ENCODE measurements at places on chromosomes 6 and 20. TPM values are rescaled to one million over a fixed set of nuclear protein-coding genes. Genes with fewer than 3 reads are reported as not detected.

The VGLL2 gene
- total RNA-seq: not detected

The HLA-DMB gene
- total RNA-seq: 0.92 TPM

The ABHD16B gene
- total RNA-seq: not detected

The CAGE1 gene
- total RNA-seq: 0.07 TPM

The ACTR5 gene
- 8.5 TPM for total RNA-seq

The IL17F gene
- not detected for total RNA-seq

The WFDC10B gene
- not detected for total RNA-seq

The HNF4A gene
- total RNA-seq: not detected

The MARCKS gene
- 52.6 TPM for total RNA-seq

All from foreskin keratinocyte (primary cell).